ENCODE measurements at places on chromosomes 3 and 15.

DNA sequence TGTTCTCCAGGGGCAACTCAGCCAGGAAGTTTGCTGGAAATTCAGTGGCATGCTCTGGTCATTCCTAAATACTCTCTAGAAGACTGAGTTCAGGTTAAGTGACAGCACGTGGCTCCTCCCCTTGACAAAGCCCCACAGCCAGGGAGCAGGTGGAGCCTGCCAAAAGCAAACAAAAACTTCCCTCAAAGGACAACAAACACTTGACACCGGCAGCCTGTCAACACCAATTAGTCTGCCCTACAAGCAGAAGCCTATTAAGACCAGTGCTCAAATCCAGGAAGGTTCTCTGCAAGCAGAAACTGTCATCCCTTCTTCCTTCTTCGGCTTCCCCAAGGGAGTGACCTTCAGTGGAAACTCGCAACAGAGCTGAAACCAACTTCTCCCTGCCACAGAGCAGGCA is 5.0 kb downstream of the MEX3B start:
- DNase-seq, result no peak

DNA sequence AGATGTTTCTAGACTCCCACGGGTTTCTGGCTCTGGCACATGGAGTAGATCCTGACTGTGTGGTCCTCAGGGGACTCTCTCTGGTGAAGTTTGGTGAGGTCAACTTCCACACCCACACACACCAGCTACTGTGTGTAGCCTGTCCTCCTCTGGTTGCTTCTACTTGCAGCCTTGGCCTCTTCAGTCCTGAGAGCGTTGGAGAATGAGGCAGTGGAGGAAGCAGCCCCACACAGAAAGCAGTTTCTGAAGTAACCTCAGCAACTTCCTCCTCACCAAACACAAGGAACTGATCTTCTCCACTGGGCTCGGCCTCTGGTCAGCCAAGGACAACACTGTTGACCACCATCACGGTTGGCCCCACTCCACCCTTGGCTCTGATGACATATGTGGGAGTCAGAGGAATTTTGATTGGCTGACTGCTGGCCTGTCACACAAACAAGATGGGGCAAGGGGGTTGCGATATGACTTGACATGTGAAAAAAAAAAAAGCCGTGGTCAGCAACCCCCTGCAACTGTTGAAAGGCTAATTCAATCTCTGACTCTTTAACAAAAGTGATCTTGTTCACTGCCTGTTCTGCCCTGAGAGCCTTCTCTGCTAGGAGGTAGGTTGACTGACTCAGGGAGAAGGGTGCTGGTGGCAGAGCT is 19.6 kb downstream of the CD86 start:
- no peak for DNase-seq

- DNase-seq, result peak; percentile 35
Measured at GRCh38 chr3:187744169-187745151, 808 bp downstream of the BCL6 start.

GRCh38 chr15:40125950-40126349 is 17.3 kb upstream of the BMF start:
- DNase-seq, result no peak

DNA sequence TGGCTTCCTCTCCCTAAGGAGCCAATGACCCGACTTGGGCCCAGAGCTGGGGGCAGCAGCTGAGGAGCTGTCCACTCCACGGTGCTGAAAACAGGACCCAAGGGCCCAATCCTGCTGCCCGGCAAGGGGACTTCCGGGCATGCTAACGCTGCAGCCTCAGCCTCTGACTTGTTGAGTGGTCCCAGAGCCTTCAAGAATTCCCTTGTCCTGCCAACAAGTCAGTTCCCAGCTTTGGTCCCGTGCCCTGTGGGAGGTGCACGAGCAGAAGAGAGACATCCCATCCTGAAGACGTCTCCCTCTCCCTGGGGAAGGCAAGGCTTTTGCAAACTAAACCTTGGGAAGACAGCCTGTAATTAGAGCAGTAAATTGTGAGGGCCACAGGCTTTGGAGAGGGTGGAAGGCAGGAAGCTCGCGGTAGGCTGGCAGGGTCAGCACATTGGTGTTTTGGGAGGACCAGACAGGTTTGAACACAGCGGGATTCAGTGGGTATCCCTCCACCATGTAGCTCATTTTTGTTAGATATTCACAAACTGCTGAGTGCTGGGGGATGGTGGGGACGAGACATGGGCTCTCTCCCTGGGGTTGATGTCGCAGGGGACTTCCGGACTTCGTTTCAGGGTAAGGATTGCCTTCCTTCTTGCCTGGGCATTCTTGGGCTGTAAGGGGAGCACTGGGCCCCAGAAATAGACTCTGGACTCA is 29.8 kb upstream of the PRR23E start:
- no peak for DNase-seq

DNA sequence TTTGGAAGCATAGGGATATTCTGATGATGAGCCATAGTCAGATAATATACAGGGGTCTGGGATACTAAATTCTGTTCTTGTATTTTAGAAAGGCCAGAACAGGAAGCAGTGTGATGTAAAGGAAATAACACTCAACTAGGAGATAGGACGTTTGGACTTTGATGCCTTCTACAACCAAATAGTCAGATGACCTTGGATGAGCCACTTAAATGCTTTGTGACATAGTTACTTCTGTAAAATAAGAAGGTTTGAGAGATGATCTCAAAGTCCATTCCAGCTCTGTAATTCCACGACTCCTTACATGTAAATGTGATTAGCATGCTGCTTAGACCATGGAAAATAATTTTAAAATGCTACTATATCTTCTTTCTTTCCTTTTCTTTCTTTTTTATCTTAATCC is 29.5 kb upstream of the CCDC54 start:
- DNase-seq, result no peak

GRCh38 chr15:37135225-37135624 is 34.9 kb upstream of the MEIS2 start:
- no peak for DNase-seq

GRCh38 chr3:178200316-178200715 is 335.9 kb upstream of the KCNMB2 start:
- no peak for DNase-seq

GRCh38 chr15:88705769-88706165 is 67.0 kb downstream of the ISG20 start:
- no peak for DNase-seq

DNA sequence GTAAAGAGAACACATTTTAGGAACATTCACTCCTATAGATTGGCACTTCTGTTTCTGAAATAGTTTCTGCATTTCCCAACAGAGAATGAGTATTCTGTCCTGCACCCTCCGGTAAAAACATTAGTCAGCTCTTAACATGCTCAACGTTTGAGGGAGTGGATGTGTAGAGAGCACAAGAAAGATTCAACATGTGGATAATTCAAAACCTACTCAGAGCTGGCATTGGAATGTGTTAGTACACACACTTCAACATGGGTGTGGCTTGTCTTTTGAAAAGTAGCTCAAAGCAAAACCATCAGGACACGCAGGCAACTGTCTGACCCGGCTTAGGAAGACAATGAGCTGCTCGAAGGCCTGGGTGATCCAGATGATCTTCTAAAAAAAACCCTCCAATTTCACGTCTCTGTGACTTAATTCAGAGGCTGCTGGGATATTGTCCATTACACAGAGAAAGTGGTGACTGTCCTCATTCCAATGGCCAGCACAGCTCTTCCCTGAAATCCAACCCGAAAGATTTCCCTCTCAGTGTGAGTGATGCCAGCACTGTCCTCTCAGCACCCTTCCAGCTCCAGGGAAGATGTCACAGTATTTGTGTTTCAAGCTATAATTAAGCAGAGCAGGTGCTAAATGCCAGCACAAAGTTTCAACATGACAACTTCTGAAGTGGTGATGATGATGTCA is 18.1 kb downstream of the FBN1 start:
- DNase-seq, result peak; percentile 71

GRCh38 chr15:56960116-56960515 is 41.7 kb downstream of the TCF12 start:
- DNase-seq, result no peak

All from fibroblast of upper back skin (primary cell).